Cardiac septum (tissue), 1 donor: ENCODE measurements at places on chromosomes 2 and 18. TPM values are rescaled to one million over a fixed set of nuclear protein-coding genes. Genes with fewer than 3 reads are reported as not detected.

DNA sequence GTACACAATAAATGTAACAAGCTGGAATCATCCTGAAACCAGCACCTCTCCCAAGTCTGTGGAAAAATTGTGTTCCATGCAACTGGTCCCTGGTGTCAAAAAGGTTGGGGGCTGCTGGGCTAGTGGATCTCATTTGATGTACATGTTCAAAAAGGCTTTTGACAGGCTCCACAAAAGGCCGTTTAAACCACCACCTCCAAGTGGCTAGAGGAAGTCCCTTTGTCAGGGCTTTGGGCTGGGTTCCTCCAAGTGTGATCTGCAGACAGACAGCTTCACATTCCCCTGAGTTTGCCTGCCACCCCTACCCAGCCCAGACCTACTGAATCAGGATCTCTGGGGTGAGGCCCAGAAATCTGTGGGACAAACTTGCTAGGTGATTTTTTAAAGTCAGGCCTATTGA is 84.7 kb downstream of the TGFA start:
- DNase-seq = no peak

DNA sequence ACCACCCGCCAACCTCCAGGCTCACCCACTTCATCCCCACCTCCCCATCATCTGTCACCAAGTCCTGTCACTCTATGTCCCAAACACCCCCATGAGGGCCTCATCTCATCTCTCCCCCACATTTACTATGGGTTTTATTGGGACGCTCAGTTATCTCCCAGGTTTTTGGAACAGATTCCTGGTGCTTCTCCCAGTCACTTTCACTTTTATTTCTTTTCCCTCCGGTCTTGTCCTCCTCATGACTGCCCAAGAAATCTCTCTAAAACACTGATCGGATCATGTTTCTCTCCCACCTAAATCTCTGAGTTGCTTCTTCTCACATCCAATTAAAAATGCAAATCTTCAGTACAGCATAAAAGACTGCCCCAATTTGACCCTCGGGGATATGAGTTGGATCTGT is 273.1 kb downstream of the PHLPP1 start:
- no peak for DNase-seq

DNA sequence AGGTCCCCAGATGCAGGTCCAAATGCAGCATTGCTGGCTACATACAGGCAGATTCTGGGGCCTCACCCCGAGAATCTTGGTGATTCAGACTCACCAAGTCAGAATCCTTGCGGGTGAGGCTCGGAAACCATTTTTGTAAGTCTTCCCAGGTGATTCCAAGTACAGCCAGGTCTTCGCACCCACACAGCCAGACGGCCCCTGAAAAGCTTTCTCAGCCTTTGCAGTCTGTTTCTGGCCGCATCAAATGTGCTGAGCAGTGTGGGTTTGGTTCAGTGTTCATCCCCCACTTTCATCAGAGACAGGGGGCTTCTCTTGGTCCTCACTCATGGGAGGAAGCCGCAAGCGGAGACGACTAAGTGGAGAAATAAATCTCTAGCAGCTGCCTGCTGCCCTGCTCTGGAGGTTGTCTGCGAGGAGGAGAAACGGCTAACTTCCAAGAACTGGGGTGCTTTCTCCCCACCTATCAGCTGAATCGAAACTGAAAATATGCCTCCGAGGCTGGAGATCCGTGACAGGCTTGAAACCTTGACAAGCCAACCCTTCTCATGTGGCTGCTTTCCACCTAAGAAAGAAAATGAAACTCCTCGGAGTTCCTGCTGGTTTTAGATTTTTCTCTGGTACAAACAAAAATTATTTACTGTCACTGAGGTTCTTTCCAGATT is 8.9 kb upstream of the TMEM185B start:
- peak; percentile 72 for DNase-seq

The RPRD1A gene
- 50.7 TPM for total RNA-seq

DNA sequence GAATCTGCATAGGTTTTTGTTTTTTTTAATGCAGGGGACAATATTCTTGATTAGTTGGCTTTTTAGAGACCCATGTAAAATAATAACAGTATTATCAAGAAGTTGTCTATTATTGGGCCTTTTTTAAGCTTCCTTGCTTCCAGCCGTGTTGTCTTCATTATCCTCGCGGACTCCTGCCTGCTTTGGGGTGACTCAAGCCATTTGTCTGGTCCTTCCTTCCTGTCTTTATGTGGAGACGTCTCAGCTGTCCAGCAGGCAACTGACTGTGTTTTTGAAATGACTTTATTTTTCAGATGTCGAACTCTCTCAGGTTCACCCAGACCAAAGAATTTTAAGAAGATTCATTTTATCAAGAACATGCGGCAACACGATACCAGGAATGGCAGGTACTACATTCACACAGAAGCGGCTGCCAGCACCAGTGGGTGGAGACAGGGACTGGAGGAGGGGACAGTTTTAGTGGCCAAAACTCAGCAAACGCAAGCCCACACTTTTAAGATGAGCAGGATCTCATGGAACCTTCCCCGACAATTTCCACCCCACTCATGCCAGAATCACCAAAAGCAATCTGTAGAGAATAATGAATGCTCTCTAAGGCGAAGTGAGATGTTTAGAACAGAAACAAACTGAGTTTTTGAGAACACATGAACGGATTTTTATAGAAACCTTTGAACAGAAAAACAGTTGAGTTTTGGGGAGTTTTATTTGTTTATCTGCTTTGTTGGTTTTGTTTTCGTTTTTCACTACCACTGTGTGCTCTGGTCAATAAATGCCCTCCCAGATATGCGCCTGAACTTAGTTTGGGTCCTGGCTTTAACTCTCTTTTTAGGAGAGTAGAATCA is 59.1 kb downstream of the CABLES1 start:
- no peak for DNase-seq

DNA sequence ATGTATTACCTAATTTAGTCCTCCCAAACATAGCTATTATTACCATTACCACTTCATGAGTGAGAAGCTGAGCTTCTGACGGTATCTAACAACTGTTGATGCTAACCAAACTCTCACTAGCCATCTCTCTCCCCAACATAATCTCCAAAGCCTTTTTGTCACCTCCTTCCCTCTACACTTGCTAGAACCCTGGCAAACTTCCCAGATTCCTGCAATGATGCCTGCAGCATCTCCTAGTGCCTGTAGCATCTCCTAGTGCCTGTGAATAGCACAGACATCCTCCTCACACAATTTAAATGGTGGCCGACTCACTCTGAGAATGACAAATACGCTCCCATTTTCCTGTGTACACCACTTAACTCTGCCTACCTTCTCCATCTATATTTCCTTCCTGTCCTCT is 126.7 kb downstream of the STK39 start:
- DNase-seq = no peak

GRCh38 chr2:88144914-88145497 is 17.1 kb upstream of the FABP1 start:
- DNase-seq = no peak

The GREB1 gene
- total RNA-seq = 2.9 TPM

- no peak for DNase-seq
These were observed 131.2 kb upstream of the RMP24 start for GRCh38 chr18:35841283-35841682.

GRCh38 chr2:142069251-142069888 is 61.4 kb downstream of the LRP1B start:
- DNase-seq = no peak

DNA sequence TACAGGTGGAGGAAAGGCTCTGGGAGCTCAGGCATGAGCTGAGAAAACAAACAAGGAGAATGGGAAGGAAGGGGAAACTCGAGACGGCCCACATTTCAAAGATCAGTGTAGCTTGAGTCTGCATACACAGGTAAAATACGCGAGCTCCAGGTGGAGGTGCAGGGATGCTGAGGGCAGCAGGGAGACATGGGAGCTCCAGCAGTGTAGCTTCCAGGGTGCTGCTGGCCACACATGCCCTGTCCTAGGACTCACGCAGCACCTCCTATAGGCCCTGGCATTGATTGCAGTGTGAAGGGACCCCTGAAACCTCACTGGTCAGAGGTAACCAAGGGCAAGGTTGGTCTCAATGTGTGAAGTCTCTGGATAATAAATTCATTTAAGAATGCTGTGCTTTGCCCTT is 362.8 kb upstream of the HS6ST1 start:
- peak; percentile 35 for DNase-seq

- DNase-seq = no peak
These were observed 17.9 kb upstream of the SPTBN1 start for GRCh38 chr2:54438271-54438670.

GRCh38 chr2:233940376-233941276 is 23.5 kb downstream of the TRPM8 start:
- DNase-seq = no peak

The IL1R1 gene
- total RNA-seq = 27.7 TPM

- DNase-seq = no peak
These were observed 159.6 kb upstream of the SMAD2 start for GRCh38 chr18:48090021-48090420.

The DSG4 gene
- not detected for total RNA-seq

The DNAH7 gene
- total RNA-seq = 0.32 TPM

DNA sequence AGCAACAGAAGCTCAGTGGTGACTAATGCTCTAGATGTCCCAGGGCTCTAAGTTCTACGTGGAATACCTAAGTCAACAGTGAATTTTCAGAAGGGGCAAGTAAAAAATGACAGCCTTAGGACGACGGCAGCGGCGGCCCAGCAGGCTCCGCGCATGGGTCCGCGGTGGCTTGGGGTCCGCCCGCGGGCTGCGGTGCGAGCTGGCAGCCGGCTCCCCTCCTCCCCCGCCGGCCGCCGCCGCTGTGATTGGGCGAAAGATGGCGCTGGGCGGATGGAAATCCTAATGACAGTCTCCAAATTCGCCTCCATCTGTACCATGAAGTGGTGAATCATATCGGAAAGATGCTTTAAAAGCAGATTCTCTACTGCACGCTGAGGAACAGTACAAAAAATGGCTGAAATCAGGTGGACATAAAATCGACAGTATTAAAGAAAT is 74.7 kb downstream of the HNRNPLL start:
- DNase-seq = no peak

- no peak for DNase-seq
These were observed 315.7 kb upstream of the CWC22 start for GRCh38 chr2:180322781-180323180.

DNA sequence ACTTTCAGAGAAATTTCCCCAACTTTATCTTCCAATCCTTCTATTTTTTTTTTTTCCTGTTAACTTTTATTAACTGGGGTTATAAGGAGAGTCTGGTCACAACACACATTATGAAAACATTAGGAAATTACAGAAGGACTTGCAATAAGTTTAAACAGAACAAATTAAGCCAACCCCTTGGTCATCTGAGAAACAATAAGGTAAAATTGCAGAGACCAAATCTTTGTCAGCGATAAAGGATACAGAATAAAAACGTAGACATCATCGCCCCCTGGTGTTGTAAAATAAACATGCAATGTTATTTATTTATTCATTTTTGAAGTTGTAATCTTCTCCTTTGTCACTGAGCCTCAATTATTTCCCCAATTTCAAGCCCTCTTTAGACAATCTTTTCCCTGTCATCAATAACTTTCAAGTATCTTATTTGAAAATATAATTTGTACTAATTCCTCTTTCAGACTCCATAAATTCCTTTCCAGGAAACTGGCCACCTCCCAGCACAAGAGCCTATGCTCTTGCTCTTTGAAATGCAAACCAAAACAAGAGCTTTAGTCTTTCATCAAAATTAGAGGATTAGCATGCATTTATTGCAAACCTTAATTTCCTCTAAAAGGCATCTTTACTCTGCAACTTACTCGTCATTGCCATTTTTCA is 19.5 kb downstream of the G6PC2 start:
- no peak for DNase-seq

The SFTPB gene
- not detected for total RNA-seq

DNA sequence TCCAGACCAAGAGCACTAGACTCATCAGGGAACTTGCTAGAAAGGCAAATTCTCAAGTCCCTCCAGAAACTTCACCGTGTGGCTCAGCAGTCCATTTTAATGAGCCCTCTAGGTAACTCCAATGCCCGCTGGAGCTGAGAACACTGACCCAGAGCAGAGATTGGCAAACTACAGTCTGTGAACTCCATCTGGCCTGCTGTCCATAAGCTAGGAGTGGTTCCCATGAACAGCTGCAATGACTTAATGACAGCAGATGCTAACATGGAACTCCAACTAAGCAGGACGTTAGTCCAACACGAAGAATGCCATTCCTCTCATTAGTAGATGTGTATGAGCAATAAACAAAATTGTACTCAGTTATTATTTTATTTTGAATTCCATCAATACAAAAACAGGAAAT is 371.9 kb downstream of the STK39 start:
- no peak for DNase-seq

- no peak for DNase-seq
These were observed 127.6 kb downstream of the ALPK2 start for GRCh38 chr18:58501066-58501896.

DNA sequence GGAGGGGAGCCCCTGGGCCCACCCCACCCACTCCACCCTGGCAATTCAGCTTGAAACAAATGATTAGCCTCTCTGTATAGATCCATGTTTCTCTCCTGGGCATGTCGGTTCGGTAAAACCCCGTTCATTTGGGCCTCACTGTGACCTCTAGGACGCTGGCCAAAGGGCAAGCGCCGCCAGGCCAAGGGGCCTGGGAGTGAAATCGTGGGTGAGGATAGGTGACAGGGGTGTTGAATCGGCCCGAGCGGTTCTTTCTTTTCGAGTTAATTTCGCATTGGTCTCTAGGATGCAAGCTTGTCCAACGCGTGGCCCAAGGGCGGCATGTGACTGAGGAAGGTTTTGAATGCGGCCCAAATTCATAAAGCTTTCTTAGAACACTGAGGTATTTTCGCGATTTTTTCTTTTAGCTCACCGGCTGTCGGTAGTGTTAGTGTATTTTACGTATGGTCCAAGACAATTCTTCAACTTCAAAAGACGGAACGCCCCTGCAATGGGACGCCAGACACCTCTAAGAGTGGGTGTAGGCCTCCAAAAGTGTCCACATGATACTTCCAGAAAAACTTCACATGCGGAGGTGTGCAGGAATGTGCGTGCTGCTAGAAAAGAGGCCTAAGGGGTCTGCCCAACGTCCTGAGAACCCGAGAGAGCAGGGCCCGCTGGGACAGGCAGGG is 9.8 kb upstream of the ARID5A start:
- DNase-seq = no peak

GRCh38 chr2:129178356-129178755 is 801.1 kb upstream of the RAB6C start:
- no peak for DNase-seq

The REG3G gene
- not detected for total RNA-seq
